ENCODE measurements at places on chromosomes 6 and 20. TPM values are rescaled to one million over a fixed set of nuclear protein-coding genes. Genes with fewer than 3 reads are reported as not detected.

CDC40 gene
- 21.8 TPM for total RNA-seq

NMBR gene
- total RNA-seq = not detected

ABHD16B gene
- total RNA-seq = not detected

EDN3 gene
- not detected for total RNA-seq

AKAP12 gene
- 196 TPM for total RNA-seq

LKAAEAR1 gene
- 0.36 TPM for total RNA-seq

ZNF335 gene
- 20.9 TPM for total RNA-seq

GNAS-AS1 gene
- total RNA-seq = 0.81 TPM

ECHDC1 gene
- total RNA-seq = 69.3 TPM

PTK6 gene
- total RNA-seq = not detected

SNHG17 gene
- total RNA-seq = 7.4 TPM

RAB22A gene
- 27.1 TPM for total RNA-seq

LAMP5 gene
- 0.18 TPM for total RNA-seq

TNF gene
- total RNA-seq = not detected

CTAGE9 gene
- not detected for total RNA-seq

- no peak for DNase-seq
These were observed 339.6 kb upstream of the PRDM1 start for GRCh38 chr6:105746509-105746908.

GRCh38 chr6:119002069-119002468 is 67.1 kb upstream of the MCM9 start:
- no peak for DNase-seq

DNA sequence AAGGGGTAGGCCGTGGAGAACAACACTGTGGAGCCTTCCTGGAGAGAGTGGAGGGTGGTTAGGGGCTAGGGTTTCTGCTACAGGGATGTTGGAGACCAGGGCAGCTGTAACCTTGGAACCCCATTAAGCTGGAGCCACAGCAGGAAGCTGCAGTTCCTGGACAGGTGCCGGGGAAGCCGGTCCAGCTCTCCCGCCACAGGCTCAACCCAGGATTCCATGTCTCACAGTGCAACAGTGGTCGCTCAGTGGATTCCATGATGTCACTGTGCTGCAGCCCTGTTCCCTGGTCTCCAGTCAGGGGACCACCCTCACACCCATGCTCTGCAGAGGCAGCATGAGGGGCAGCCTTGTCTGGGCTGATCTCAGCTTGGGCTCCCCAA is 264.6 kb upstream of the CDYL start:
- no peak for DNase-seq

DNA sequence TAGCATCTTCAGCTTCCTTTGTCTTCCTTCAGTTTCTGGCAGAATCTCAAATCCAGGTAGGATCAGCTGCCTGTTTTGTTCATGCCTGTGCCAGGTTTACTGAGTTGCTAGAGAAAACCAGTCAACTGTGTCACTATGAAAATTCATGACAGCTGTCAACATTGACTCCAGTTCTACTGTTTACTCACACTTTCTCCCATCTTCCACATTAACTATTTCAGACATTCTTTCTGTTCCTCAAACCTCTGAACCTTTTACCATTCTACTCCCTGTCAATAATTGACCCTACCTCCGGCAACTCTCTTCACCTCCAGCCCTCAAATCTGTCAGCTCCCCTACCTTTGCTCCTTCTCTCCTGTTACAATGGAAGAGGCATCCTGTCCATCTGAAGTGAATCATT is 8.5 kb downstream of the ENPP4 start:
- no peak for DNase-seq

DNA sequence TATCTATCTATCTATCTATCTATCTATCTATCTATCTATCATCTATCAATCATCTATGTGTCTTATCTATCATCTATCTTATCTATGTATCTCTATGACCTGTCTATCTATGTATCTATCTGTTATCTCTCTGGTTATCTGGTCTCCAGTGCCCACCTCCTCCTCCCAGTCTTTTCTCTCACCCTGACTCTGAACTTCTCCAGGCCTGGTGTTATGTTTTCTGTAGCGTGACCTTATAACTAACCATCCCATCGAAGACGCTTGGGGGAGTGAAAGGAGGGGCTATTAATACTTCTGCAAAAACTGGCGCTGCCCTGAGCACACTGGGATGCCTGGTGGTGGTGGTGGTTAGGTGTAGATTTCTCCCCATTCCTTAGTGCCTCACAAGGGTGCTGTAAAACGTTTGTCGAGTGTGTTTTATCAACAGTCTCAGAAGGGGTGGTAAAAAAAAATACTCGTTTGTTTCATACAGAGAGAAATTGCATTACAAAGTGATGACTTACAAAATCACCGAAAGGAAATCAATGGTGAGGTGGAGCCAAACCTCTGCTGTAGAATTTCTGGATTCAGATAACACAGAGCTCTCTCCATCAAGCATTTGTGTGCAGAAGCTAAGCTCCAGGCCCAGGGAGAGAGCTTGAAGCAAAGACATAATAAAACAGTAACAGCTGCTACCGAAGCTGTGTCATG is 156.2 kb downstream of the BCAS1 start:
- peak; percentile 92 for DNase-seq

DNA sequence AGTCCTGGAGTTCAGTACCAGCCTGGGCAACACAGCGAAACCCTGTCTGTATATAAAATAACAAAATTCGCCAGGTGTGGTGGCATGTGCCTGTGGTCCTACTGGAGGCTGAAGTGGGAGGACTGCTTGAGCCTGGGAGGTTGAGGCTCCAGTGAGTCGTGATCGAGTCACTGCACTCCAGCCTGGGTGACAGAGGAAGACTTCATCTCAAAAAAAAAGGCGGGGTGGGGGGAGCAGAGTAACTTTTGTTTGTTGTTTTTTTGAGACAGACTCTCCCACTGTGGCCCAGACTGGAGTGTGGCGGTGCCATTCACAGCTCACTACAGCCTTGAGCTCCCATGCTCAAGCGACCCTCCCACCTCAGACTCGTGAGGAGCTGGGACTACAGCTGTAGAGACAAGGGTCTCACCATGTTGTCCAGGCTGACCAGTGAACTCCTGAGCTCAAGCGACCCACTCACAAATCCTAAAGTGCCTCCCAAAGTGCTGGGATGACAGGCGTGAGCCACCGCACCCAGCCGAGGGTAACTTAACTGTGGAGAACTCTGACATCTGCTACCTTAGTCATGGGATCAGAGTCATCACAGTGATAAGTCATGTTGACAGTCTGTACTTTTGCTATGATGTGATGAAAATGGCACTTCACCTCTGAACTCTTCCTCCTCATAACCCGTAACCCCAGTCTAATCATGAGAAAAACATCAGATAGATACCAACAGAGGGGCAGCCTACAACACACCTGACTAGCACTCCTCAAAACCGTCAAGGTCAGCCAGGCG is 16.5 kb downstream of the PEDS1 start:
- DNase-seq = no peak

GRCh38 chr20:58586565-58587093 is 64.5 kb upstream of the STX16 start:
- no peak for DNase-seq

DNA sequence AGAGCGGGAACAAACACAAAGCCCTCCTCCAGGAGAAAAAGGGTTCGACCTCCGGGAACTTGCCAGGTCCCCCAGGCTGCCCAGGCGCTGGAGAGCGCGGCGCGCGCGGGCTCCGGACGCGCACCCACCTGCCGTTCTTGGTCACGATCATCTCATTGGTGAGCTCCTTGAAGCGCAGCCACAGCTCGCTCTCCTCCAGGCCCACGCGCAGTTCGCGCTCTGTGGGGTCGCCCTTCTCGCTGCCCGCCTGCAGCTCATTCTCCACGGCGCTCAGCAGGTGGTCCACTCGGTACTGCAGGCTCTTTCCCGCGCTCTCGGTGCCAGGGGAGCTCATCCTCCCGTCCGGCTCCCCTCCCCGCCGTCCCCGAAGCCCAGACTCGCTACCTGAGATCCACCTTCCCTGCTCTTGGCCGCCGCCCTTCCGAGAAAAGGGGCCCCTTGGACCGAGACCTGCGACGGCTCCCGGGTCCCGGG is 356 bp downstream of the TBXT start:
- no peak for DNase-seq

DNA sequence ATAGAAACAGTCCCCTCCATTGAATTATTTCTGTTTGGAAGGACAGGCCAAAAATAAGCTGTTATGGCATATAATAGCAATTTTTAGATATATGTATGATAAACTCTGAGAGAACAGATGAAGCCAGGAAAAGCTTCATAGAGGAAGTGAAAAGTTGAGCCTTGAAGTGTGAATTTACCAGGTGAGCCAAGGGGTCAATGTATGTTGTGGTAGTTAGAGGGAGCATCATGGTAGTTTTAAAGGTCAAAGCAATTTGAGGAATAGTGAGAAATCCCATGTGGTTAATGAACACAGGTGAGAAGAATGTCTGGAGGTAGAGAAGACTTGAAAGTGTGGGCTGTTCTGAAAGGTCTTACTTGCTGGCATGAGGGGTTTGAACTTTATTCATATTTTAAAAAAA is 47.0 kb downstream of the COL19A1 start:
- no peak for DNase-seq

- no peak for DNase-seq
These were observed 409.9 kb upstream of the SPTLC3 start for GRCh38 chr20:12598894-12599293.

DNA sequence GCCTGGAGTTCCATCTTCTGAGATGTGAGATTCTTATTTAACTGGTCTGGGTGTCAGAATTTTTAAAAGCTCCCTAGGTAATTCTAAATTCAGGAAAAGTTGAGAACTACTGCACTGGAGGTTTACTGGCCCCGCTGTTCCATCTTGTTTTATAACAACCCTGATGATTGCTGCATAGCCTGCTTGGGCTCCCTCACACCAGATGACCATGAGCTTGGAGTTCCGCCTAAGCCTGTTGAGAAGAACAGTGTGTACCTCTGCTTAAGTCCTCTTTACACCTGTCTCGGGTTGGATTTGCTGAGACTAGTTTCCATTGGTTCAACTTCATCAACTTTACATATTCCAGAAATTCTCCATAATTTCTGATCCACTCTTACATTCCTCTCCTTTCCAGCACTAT is 77.9 kb downstream of the FKBP5 start:
- no peak for DNase-seq

GRCh38 chr6:165439928-165440554 is 130.6 kb upstream of the C6orf118 start:
- peak; percentile 85 for DNase-seq

GRCh38 chr6:100488244-100488643 is 23.5 kb upstream of the SIM1 start:
- no peak for DNase-seq

DNA sequence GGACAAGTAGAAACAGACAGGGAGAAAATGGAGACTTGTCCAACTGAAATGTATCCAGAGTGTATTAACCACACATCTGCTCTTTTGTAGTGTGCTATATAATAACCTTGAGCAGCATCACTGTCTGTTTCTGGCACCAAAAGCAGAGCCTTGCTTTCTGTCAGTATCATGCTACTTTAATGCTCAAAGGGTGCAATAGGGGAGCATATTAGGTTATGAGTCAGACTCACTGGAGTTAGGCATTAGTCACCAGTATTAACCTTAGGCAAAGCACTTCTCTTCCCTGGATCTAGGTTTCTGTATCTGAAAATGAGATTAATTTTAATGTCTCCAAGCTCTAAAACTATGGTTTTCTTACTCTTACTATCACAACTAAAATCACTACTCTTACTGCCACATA is 280.1 kb downstream of the TFAP2B start:
- peak; percentile 3 for DNase-seq

- DNase-seq = peak; percentile 26
These were observed 221.8 kb upstream of the FAM83B start for GRCh38 chr6:54624779-54625178.

DNA sequence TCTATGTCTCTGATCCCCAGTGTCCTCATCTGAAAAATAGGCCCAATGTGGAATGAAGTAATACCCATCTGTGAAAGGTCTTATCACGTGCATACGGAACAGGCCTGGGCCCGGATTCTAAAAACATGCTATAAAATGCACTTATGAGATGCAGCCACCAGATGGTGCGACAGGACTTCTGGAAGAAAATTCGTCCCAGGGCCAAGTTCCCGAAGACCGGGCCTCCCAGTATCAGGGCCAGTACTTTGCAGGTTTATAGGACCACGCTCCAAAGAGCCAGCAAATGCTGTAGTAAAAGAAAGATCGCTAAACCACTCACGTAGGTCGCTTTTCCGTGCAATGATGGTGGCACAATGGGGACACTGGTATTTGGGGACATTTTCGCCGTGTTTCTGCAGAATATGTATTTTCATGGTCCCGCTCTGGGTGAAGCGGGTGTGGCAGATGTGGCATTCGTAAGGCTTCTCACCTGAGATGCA is 10.6 kb downstream of the CTCFL start:
- peak; percentile 85 for DNase-seq

DNA sequence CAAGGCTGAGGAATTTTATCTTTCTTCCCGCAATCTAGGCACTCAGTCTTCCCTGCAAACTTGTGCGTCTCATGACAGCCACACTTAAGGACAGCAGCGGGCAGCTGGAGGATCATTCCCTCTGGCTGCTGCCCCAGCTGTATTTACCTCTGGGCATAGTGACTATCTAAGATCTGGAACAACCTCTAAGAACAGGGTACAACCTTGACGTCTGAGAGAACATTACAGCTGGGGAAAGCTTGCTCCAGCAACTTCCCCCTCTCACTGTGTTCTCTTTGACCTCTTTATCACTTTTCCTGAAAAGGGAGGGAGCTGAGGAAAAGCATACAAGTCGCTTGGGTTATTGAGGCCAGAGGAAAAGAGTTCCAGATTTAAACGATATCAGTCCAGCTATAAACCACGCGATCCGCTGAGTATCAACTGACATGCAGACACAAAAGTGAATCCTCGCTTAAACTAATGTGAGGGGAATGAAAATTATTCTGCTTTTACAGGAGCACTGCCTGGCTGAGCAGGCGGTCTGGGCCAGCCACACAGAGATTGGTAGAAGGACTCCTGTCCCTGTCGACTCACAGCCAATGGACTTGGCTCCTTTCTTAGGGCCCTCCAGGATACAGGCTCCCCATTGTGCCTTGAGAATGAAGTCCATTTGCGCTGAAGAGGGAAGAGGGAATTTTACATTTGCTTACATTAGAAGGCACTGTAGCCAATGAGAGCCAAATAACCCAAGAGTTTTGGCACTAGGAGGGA is 153.3 kb downstream of the QRSL1 start:
- DNase-seq = no peak

- DNase-seq = no peak
These were observed 59.9 kb downstream of the MDGA1 start for GRCh38 chr6:37637562-37638413.

GRCh38 chr20:58086763-58087561 is 141.5 kb downstream of the ANKRD60 start:
- DNase-seq = peak; percentile 42

DNA sequence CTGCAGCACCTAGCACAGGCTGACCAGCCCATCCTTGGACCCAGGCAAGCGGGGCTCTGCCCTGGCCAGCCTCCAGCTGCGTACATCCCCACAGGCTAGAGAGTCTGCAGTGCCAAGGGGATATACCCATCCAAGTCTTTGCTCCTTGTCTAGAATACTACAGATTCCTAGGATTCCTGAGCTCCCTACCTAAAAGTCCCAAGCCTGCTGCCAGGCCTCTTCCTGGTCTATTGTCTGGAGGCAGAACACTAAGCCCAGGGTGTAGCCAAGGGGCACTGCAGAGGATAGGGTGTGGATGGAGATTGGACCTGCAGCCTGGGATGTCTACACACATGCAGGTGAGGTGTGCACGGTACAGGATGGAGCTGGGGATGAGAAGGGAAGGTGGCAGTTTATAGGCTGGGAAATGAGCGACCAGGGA is 90.0 kb upstream of the SIRPA start:
- no peak for DNase-seq

Measured in fibroblast of the aortic adventitia (primary cell).